ENCODE measurements at places on chromosomes 5 and 9.

DNA sequence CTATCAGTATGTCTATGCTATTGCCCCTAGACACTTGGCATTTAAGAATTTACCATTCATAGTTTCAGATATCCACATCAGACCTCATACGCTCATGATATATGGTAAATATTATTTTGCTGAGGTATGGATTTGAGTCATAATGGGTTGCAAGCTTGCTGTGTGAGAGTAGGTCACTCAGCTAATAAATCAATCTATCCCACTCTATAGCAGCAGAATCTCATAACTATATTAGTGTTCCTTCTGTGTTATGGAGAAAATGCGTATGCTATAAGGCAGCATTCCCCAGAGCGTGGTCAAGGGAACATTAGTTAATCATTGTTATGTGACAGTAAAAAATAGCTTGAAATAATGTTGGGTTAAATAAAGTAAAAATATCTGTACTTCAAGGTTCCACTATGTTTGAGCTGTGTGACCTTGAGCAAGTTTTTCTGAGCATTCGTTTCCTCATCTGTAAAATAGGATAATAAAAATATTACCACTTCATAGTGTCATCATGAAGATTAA lies 7.7 kb downstream of the TRIM32 start:
- no peak for DNase-seq

DNA sequence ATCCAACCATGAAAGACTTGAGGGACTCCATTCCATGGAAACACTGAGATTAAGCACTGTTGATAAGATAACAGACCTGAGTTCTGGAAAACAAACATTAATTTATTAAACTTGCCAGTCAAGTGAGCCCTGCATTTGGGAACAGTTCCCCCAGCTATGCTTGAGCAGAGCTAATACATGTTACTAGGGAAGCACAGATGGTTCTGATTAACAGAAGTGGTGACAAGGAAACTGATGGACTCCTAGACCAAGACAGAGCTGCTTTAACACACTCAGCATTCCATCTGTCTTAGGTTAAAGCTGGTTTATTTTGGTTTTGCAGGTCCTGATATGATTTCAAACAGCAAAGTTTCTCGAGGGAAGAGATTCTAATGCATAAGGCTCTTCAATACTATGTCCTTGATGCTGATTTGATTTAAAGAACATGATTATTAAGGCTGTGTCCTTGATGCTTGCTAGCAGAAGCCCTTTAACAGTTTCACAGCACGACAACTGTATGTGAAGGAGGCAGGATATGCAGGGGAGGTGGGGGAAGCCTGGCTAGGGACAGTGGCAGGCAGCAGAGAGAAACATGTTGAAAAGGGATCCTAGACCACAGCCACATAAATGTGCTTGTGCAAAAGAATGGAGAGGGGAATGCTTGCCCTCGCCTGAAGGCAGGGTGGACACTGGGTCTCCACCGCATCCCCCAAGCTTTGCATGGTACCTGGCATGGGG lies 66.2 kb downstream of the ACTBL2 start:
- no peak for DNase-seq

GRCh38 chr9:99119976-99120655 lies 15.2 kb downstream of the TGFBR1 start:
- DNase-seq = no peak

DNA sequence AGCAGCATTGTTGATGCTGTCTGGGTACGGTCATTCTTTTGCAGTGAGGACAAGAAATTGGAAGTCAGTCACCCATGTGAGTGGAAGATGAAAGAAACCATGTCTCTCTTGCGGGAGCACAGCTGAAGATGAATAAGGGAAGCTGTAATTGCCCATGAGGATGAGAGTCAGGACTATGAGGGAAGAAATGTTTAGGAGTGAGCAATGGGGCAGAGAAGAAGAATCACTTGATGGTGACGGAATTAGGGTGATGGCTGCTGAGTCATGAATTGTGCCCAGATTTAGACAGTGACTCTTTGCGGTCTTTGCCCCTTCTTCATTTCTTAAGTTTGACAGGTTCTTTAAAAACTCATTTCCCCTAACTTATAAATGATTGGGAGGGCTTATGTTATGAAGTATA lies 183.3 kb downstream of the MAST4 start:
- DNase-seq = no peak

DNA sequence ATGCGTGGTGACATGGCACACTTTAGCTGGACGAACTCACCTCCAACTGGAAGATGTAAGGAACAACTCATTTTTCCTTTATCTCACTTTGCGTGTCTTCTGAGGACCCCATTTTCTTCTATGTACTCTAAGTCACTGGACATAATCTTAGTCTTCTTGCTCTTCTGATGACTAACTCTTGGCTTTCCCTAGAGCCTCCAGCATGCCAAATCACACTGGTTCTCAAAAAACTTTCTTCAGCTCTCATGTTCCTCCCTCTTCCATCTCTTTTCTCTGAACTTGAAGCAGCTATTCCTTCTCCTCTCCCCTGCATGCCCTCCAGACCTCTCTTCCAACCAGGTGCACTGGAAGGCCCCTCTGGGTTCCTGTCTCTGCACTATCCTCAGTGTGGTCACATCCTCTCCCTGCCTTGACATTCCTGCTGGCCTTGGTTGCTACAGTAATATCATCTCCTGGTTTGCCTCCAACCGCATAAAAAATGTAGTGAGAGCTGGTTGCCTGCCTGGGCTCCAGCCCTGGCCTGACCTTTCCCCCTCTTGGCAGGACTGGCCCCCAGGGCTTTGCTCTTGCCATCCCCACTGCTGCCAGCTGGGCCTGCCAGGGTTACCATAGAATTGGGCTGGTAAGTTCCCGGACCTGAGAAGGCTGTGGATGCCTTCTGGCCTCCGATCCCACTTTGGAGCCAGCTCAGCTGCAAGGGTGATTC lies 44.8 kb upstream of the BNC2 start:
- peak; percentile 65 for DNase-seq

All from myocyte (in vitro differentiated cells).